ENCODE measurements at places on chromosomes 13 and 19.

DNA sequence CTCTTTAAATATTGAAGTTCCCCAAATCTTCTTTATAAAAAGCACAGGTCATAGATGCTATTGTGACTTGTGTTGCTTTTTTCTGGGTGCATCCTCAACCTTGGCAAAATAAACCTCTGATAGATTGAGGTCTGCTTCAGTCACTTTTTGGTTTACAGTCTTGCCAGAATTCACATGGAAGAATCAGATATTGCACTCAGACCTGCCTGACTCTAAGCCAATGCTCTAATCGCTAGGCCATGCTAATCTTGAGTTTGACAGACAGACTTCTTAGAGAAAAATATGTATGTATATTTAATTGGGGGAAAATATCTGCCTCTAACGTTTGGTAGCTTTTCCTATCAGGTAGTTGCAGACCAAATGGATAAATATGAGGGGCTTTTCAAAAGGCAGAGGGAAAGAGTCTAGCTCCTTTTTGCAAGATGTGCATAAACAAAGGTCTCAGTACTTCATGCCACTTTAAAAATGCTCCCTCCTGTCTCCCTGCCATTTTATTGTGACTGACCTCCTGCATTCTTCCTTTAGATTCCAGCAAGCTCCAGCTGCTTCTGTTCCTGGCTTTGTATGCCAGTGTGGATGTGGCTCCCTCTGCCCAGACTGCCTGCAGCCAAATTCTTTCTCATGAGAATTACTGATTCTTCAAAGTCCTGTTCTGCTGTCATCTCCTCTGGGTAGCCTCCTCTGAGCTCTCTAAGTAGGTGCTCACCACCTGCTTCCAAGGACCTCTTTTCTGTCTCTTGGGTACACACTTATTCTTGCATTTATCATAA, 42.4 kb upstream of the RFC3 start:
- no peak for DNase-seq

GRCh38 chr19:19679176-19680073, 10.8 kb downstream of the ZNF101 start:
- DNase-seq, result no peak

DNA sequence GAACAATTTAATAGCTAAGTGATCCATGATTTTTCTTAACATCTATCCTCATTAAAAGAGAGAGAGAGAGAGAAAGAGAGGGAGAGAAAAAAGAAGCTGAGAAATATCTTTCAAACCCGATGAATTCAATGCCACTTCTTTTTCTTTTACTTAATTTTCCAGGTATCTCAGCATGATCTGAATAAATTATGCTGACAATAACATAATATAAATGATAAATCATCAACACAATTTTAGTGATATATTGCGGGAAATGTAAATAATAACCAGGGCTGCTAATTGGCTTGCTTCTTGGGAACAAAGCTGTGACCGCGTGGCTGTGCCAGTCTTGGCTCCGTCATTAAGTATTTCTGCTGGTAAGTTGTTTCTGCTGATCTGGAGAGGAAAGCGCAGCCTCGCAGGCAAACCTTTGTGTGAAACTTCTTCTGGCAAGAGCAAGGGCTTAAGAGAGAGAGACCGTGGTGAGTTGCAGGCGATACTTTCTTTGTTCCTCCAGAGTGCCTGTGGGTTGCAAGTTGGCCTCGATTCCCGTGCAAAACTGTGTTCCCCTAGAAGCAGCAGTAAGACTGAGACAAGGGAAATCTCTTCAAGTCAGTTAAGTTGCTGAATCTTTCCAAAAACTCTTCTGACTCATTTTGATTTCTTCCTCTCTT, 489.1 kb upstream of the TSHZ3 start:
- DNase-seq, result no peak

- no peak for DNase-seq
These were observed 364.5 kb downstream of the GPC5 start for GRCh38 chr13:91762957-91763356.

DNA sequence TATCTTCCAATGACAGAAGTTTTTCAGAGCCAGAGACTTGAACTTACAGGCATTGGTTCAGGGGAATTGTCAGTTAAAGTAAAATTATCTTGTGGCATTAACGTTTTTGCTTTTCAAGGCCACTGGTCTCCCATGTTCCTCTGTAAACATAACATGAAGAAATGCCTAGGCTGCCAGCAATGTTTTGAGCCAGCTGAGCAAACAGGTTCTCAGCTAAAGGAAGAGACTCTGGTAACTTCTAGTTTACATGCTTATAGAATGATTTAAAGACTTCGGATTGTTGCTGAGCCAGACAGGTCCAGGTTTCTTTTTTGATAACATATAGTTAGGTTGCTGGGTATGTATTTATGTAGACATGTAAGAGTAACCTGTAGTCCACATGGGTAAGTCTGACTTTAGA, 35.7 kb downstream of the ZNF493 start:
- DNase-seq, result no peak

- no peak for DNase-seq
These were observed 16.6 kb upstream of the ZNF253 start for GRCh38 chr19:19849056-19849455.

DNA sequence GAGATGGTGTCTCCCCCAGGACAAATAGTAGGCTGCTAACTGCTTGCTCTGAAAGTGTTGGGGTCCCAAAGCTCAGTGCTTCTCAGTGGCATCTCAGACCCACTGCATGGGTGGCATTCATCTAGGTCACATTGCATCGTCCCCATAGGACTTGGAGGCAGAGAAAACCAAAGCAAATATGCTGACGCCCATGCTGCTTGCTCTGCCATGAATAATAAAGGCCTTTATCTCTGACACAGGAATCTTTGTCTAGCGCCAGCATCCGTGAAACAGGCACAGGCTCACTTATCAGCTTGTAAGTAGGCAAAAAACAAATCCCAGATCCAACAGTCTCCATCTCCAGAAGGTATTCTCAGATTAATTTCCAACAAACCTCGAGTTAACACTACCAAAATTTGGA, 18.9 kb upstream of the IPO5 start:
- no peak for DNase-seq

DNA sequence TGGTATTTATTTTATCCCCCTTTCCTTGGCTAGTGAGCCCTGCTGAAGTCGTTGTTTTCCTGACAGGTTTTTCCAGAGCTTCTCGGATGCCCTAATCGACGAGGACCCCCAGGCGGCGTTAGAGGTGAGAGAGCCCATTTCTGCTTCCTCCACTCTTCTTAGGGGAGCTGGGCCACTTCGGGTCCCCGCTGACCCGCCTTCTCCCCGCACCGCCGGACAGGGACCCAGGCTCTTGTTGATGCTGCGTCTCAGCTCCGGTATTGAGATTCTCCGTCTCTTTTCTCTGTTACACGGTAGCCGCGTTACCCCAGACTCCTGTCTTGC, 306 bp downstream of the SUGT1 start:
- no peak for DNase-seq

GRCh38 chr13:28327373-28328270, 167.3 kb downstream of the FLT1 start:
- no peak for DNase-seq

GRCh38 chr13:108705031-108705430, 75.6 kb downstream of the MYO16 start:
- no peak for DNase-seq
